ENCODE measurements at places on chromosomes 5 and 9.

DNA sequence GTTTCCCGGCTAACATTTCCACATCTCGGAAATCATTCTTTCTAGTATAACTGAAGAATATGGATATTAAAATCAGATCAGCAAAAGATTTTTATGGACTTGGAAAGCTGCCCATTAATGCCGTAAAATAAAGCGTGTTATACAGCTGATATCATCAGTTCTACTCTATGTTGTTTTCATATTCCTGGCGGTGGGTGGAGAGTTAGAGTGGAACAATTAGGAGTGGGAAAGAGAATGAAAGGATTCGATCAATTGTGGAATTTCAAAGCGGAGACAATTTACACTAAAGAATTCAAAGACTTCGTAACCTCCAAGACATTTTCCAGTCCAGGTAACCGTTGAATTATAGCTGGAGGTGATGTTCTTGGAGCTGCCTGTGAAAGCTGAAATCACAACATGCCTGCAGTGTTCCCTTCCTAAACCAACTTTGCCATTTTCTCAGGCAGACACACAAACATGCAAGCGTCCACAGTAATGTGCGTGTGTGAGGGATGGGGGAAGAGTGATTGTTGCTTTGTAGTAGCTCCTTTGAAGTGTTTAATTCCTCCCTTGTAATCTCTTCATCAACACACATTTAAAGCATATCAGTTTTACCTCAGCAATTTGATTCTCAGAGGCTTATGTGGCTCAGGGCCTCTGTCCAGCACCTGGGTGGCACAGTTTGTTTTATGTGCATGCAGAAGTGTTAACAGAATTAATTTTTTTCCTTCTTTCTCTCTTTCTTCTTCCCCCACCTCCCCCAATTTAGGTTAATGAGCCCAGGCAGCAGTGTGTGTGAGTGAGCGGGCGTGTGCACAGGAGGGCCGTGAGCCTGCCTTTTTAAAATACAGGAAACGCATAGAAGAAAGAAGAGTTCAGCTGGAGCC lies 544.1 kb downstream of the RAB3C start:
- DNase-seq: peak; percentile 22

DNA sequence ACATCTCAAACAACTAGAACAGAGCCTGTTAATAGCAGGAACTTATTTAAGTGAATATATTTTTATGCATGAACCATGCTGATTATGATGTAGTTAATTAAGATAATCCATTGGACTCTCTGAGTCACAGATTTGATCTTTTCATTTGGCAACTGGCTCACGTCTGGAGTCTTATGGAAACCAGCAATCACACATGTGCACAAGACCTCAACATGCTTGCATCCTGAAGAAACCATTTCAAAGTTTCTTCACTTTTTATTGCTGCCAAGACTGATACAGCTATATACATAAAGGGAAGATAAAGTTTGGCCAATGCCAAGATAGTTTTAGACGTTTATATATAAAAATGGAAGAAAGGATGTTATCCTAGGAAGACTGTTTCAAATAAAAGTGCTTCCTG lies 13.3 kb upstream of the C9 start:
- DNase-seq: no peak

DNA sequence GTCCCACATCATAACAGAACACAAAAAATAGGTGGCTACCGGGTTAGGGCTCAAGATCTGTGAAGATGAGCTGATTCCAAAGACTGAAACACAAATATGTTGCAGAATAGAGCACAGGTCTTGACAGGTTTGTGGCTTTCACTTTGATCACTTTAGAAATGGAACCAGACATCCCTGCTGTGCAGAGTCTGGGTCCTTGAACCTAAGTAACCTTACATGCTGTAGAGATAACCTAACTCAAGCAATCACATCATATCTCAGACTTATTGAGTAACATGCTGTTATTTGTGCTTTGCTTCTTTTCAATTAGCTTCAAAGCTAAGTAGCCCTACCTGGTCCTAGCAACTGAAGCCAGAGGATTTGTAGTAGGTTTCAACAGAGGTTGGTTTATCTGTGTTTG lies 24.3 kb downstream of the FBXW2 start:
- DNase-seq: no peak

GRCh38 chr5:21681911-21682310 lies 1171.2 kb downstream of the CDH12 start:
- DNase-seq: no peak

DNA sequence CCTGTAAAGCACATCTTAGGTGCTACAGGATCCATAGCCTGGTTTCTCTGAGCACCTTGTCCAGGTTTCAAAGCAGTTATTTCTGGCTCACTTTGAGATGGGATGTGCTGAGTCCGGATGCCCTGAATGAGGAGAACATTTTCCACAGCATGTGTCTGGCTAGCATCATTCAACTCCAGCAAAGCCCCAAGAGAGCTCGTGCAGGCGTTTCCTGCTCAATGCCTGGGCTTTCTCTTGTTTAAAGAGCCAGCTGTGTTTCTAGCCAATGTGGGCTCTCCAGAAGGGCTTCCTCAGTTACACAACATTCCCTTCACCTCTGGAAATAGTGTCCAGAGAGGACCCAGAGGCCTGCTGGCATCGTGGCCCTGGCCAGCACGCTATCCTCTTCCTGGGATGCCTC lies 411.7 kb downstream of the DMAC1 start:
- DNase-seq: no peak

DNA sequence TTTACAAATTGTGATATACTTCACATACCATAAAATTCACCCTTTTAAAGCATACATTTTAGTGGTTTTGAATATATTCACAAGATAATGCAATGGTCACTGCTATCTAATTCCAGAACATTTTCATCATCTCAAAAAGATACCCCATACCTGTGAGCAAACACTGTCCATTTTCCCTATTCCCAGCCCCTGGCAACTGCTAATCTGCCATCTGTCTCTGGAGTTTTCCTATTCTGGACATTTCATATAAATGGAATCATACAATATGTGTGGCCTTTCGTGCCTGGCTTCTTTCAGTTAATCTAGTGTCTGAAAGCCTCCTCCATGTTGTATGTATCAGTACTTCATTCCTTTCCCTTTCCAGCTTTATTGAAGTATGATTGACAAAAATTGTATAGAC lies 14.7 kb downstream of the SNX30 start:
- no peak for DNase-seq

DNA sequence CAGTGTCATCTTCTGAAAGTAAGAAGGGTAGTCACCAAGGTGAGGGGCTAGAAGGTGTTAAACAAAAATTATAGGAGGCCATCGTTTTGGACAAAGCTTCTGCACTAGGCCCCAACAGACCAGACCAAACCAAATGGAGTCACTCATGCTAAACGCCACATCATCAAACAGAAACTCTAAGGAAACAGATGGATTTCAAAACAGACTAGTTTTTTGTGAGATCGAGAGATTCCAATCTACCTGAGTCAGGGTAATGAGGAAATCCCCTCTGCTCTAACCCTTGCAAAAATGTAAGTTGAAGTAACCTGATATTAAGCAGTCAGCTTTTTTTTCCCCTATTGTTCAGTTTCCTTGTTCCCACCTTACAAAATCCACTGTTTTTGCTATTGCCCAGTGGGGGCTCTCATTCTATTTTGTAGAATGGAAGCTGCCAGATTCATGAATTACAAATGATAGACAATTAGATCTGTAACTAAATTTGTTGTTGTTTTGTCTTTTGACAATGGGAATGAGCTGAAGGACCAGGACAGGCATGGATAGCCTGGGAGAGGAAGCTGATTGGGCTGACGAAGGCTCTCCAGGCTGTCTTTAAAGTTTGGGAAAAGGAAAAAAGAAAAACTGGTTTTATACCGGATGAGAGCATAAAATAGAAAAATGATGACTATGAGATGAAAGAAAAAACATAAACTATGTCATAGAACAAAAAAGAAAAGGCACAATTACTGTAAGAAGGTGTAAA lies 94.7 kb upstream of the ADAMTSL1 start:
- DNase-seq: no peak

DNA sequence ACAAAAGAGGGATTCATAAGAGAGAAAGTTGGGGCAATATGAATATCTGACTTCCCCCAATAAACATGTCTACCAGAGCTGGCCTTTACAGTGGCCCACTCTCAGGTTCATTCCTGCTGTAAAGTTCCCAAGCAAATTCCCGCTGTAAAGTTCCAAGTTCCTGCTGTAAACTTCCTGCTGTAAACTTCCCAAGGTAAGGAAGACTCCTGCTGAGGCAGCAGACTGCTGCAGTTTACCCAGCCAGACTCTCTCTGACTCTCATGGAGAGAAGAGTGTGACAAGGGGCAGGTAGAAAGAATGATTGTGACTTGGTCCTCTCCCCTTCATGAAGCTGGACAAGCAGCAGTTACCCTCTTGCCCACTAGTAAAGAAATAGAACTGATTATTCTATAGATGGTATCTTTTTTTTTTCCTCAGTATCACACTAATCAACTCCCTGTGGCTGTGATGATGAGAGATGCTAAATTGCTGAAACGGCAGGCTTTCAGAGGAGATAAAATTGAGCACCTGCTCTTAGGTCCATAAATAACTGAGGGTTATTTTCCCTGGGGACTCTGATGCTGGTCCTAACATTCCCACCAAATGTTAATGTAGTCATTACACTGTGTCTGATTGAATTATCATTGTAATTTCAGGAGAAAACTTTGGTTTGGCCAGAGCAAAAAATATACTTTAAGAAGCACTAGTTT lies 220.4 kb downstream of the PARP8 start:
- DNase-seq: no peak

- no peak for DNase-seq
Measured at GRCh38 chr9:19924080-19924479, 135.2 kb upstream of the SLC24A2 start.

GRCh38 chr5:124718380-124718789 lies 28.1 kb downstream of the ZNF608 start:
- no peak for DNase-seq

Measured in CD4-positive, alpha-beta T cell treated with Interleukin-15 for 4 hours (primary cell).